Left lobe of liver (tissue), 2 donors: ENCODE measurements at places on chromosomes 3 and 15.

- no peak for DNase-seq
Observed at GRCh38 chr3:153216928-153217327, 54.9 kb downstream of the RAP2B start.

DNA sequence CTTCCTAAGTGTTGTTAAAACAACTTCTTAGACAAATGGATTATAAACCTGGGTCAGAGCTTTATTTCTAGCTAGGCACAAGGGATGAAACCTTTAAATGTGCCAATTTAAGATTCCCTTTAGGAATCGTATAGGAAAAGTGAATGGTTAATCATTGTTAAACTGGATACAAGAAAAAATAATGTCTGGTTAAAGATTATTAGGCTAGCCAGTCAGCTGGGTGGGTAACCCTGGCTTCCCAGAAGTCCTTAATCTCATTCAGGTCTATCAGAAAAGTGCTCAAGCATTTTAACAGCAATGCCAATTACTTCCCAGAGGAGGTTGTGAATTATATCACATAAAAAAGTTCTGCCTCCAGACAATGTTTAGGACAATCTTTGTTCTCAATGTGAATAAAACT, 37.6 kb downstream of the NANOGP8 start:
- no peak for DNase-seq

GRCh38 chr15:89130201-89130600, 41.9 kb downstream of the ABHD2 start:
- DNase-seq: no peak

DNA sequence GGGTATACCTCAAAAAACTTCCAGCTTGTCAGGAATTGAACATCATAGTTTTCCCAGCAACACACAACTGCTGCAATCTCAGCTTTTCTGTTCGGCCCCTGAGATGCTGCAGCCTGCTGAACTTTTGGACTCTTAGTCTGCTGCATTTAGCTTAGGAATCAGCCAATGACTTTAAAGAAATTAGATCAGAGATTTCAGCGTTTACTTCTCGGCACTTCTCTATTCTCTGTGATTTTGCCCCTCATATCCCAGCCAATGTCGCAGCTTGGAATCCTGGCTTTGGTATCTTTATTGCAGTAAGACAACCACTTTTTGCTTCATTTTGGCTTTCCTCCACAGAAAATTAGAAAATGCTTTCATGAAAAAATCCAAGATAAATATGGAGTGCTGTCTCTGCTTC, 86.3 kb upstream of the MCTP2 start:
- DNase-seq: no peak

DNA sequence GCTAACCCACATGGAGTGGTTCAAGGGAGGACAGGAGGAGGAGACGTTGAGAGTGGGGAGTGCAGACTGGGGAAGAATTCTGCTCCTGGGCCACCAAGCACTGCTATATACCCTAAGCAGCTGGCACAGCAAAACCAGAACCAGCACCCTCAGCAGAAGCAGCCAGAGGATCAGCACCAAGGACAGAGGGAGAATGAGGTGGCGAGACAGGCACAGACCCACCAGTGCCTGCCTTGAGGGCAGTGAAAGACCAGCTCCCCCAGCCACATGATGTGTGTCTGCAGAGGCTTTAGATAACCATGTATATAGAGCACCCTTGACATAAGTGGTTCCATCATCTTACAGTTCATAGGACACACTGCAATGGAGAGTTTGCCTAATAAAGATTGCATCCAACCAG, 319.0 kb downstream of the GABRB3 start:
- DNase-seq: no peak

GRCh38 chr15:77440378-77440999, 19.8 kb downstream of the HMG20A start:
- DNase-seq: no peak

GRCh38 chr3:184189421-184189820, 3.4 kb downstream of the ABCF3 start:
- no peak for DNase-seq

DNA sequence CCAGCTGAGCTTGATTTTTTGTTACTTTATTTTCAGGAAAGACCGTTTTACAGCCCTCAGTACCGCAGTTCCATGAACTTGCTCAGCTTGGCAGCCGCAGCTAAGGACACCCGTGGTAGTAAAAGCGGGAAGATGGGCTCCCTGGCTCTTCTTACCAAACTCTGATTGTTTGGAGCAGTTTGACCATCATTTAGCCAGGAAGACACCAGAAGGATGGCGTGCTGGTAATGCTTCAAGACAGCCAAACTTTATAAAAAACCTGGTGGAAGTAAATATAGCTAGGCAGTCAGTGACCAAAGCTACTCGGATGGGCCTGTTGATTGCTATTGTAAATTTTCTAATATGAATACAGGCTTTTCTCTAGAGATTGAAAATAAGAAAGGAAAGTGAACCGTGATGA, 28.9 kb downstream of the POLR2M start:
- DNase-seq: no peak

DNA sequence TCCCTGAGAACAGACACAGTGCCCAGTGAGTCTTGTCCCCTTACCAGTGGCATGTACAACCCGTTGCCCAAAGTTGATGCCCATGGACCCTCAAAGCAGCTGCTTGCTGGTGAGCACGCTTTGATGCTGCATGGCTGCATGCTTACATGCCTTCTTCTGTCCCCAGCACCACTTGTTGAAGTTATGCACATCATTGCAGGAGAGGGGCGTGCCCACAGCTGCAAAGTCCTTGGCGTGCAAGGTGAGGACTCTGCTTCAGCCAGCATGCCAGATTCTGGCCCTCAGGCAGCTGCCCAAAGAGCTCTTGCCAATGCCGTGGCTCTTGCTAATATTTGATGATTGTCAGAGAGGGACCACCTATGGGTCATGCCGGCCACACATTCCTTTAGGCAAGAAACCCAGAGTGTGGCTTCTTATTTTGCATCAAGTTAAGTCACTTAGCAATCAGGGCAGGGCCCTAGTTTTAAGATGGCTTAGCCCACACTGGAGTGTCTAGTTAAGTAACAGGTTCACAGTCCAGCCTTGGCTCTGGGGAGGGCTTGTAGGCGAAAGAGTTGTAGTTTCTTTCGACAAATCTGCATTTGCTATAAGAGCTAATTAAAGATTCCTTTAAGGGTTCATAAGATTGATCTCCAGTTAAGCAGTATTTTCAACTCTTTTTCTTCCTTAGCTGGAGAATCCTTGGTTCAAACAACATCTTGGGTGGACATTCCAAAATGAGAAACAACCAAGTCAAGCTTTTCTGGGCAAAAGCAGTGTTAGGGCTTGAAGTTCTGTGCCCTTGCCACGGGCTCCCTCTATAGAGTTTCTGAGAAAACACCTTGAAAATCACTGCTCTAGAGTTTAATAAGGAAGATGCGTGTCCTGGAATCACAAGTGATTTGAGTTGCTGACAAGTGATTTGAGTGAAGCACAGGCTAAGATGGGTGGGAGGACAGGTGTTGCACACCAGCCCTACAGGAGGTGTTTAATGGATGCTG, 128.6 kb downstream of the SLCO3A1 start:
- DNase-seq: no peak

DNA sequence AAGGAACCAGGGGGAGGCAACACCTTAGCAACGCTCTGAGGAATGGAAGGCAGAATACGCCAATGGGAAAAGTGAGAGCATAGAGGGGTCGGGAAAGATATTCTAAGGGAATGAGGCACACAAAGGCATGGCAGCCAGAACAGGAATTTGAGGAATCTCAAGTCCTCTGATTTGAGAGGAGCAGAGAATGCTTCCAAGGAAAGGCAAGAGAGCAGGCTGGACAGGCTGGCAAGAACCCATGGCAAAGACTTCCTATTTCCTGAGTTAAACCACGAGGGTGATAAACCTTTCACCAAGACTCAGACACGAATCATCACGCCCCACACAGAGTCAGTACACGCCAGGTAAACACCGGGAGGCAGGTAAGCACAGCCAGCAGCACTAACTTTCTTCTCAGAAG, 109.8 kb downstream of the IGF2BP2 start:
- no peak for DNase-seq

DNA sequence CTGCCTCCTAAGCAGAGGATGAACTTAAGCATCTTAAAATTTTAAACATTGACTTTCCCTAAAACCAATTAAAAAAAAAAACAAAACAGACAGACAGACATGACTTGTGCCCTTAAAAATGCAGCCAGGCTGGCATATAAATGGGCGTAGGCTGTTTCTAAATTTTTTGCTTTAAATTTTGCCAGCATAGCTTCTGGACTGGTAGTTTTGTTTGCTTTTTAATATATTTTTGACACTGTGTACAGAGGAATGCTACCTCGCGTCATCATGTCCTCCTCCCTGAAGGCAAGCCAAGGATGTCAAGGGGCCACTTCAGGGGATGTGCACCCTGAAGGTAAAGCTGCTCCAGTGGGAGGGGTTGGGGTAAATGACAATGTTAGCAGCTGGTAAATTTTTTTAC, 134.8 kb downstream of the PGPEP1L start:
- DNase-seq: no peak

DNA sequence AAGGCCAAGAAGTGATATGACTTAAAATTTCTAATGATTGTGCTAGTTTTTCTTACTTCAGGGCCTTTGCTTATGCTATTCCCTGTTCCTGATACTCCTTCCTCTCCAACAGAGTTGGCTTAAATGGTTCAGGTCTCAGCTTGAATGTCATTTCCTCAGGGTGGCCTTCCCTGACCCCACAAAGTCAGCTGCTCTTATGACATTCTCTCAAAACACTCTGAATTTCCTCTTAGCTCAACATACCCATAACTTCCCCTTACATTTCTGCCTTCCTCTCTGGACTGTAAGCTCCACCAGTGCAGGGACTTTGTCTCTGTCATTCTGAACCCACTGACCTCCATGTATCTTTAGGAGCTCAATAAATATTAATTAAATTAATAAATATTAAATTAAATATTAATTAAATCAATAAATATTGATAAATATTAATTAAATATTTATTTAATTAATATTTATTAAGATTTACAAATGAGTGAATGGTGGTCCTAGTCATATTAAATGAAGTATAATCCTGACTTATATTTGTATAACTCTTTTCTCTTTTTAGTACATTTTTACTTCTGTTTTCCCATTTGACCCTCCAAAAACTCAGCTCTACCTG, 17.9 kb upstream of the TMCC1 start:
- no peak for DNase-seq

DNA sequence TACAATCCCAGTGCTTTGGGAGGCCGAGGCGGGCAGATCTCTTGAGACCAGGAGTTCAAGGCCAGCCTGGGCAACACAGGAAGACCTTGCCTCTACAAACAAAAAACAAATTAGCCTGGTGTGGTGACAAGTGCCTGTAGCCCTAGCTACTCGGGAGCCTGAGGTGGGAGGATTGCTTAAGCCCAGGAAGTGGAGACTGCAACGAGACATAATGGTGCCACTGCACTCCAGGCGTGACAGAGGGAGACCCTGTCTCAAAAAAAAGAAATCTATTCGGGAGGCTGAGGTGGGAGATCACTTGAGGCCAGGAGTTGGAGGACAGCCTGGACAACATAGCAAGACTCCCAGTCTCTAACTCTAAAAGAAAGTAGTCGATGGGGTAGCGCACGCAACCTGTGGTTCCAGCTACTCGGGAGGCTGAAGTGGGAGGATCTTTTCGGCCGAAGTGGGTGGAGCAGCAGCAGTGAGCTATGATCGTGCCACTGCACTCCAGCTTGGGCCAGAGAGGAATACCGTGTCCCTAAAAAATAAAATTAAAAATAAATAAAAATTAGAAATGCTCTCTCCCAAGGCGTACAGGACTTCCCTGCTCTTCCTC, 775 bp downstream of the C3orf33 start:
- DNase-seq: peak; percentile 51

- DNase-seq: no peak
Observed at GRCh38 chr15:35060591-35060990, 24.5 kb downstream of the NANOGP8 start.
